ENCODE measurements at places on chromosomes 12 and 14.
A peak's percentile ranks its signal among the peaks of the same experiment; 100 is the strongest.

DNA sequence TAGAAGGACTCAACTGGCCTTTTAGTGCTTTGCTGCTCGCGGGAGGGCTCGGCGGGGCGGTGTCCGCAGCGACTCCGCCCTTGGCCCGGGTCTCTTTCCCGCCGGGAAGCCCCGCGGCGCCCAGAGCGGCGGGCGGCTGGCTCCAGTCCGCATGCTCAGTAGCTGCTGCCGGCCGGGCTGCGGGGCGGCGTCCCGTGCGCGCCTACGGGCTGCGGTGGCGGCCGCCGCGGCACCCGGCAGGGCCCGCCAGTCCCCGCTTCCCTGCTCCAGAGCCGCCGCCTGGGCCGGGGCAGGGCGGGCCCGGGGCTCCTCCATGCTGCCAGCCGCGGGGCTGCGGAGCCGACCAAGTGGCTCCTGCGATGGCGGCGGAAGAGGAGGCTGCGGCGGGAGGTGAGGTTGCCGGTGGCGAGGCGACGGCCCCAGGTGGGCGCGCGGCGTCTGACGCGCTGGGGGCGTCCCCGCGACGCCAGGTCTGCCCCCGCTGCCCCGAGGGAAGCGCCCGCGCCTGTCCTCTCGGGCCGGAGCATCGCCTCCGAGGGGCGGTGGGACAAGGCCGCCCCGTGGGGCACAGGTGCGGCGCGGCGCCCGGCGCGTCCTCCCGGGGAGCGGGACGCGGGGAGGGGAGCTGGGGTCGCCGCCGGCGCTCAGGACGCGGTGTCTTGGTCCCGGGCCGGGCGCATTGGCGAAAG is at the start of gene BMAL2:
BMAL2 (plus strand) TSS at position 123 of the 689 bp plus-strand sequence; CDS start at position 360, 237 bp downstream.
- DNase-seq: peak; percentile 15

DNA sequence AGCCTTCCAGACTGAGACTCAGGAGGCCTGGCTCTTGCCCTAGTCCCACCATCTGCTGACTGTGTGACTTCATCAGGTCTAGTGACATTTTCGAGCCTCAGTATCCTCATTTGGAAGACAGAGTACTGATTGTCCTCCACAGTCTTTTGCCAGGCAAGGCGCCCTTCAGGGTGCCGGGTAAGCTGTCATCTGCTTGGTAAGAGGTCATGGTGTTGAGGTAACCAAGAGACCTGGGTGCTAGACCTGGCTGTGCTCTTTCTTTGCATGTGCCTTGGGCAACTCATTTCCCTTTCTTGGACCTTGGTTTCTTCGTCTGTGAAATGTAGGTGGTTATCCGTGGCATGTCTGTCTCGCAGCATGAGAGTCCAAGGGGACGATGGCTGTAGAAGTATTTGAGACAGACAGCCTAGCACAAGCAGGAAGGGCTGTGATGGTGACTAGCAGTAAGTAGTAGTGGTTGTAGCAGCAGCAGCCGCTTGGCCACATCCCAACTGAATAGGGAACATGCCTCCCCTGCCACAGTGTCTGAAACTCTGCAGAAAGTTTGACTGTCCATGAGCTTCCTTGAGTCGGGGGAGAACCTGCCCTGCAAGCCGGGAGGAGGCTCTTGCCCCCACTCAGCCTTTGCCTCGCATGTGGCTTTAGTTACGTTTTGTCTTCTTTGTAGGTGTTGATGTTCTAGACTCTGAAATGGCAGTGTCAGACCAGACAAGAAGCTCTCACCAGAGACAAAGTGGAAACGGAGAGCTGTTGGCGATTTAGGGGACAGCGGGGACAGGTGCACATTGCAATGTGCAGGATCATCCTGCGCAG is 40.3 kb downstream of the EVL start:
- DNase-seq: no peak

DNA sequence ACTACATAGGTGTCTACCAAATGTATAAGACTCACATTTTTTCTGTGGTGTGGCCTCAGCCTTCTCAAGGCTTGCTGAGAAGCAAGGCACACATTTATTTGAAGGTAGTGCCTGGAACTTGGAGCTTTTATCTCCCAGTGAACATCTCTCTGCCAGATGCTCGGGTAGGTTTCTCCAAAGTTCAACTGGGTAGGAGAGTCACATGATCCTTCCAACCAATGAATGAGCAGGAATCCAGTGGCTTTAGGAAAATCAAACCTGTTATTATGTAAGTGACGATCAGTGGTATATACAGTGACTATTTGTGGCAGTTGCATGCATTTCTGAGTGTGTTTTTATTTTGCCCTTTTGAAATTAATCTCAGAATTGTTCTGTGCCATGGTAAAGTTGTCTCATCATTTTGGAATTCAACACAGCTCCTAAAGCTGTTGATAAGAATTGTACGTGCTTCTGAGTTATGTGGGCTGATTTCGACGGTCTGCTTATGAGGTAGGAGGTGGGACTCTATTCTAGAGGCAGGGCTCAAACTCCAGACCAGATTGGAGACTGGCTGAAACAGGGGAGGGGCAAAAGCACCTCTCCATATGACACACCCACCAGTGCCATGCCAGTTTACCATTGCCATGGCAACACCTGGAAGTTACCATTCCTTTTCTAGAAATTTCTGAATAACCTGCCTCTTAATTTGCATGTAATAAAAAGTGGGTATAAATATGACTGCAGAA is 57.6 kb downstream of the EID3 start:
- DNase-seq: no peak

DNA sequence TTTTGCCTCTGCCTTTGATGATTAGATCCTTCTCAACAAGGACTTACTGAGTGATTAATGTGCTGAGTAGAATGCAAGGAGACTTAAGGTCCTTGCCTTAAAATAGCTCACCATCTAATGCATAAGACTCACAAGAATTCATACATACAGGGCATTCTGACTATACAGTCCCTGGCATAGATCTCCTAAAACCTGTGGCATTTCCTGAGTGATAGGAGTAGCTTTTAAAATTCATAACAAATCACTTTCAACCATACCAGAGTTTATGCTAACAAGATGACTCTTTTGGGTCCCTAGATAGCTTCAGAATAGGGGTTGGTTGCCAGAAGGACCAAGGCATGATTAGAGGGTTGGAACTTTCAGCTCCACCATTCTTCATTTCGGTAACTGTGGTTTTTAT is 48.8 kb downstream of the STXBP6 start:
- no peak for DNase-seq

GRCh38 chr14:46902837-46903236 is 251.3 kb upstream of the RPL10L start:
- no peak for DNase-seq

Measured in stimulated activated CD8-positive, alpha-beta memory T cell treated with anti-CD3 and anti-CD28 coated beads, Interleukin-4, amount 100 ng/mL, for 24 hours (primary cell).